ENCODE measurements at places on chromosomes 12 and 14. TPM values are rescaled to one million over a fixed set of nuclear protein-coding genes. Genes with fewer than 3 reads are reported as not detected.

DNA sequence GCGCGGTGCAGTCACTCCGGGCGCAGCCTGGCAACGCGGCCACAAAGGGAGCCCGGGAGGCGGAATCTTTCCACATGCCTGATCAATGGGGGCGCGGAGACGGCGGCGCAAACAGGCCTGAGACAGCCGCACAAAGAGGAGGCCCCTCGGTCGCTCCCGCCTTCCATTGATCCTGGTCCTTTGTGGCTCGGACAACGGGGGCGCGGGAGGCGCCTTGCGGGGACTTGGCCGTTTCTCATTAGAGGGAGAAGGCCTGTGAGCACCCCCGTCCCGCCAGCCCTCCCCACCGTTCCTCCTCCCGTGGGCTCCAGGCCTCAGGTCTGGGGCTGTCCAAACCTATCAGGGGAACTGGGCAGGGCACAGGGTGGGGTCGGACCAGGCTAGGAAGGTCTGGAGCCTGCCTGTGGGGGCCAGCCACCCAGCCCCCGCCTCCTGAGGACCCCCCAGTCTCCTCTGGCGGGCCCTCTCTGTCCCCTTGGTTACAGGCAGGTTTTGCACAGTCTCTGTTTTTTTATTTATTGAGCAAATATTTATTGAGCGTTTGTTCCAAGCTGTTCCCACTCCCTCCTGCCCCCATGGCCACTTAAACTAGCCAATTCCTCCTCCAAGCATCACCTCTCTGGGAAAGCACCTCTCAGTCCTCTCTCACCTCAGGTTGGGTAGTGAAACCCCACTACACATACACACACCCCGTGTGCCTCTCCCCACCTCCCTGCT lies 29.0 kb upstream of the MSI1 start:
- H3K4me3 ChIP-seq: no peak overlapping the region
- no peak for DNase-seq
- H3K4me1 ChIP-seq: peaks cover 5% of the 10 kb centered on the region

DNA sequence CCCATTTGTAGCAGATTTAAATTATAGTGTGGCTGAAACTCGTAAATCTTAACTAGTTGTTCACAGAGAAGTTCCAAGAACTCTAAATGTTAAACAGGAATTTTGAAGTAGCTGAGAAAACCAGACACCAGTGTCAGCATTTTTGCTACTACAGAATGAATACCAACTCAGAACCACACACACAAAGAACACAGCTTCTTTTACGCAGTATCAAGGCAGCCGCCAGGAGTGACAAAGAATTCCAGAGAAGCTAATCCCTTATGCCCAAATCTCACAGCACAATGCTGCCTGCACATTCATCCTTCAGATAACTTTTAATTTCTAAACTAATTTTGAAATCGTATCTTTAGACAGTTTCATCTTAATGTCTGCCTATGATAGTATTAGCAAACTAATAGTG lies 37.4 kb downstream of the SLC6A15 start:
- DNase-seq: no peak
- H3K27ac ChIP-seq: no peak overlapping the region
- peaks cover 4% of the 10 kb centered on the region for H3K27me3 ChIP-seq
- H3K36me3 ChIP-seq: no peaks in the 10 kb centered on the region
- no peak overlapping the region for H3K4me3 ChIP-seq

Gene DTD2
- 25.4 TPM for total RNA-seq

Gene DENR
- 56.3 TPM for total RNA-seq

DNA sequence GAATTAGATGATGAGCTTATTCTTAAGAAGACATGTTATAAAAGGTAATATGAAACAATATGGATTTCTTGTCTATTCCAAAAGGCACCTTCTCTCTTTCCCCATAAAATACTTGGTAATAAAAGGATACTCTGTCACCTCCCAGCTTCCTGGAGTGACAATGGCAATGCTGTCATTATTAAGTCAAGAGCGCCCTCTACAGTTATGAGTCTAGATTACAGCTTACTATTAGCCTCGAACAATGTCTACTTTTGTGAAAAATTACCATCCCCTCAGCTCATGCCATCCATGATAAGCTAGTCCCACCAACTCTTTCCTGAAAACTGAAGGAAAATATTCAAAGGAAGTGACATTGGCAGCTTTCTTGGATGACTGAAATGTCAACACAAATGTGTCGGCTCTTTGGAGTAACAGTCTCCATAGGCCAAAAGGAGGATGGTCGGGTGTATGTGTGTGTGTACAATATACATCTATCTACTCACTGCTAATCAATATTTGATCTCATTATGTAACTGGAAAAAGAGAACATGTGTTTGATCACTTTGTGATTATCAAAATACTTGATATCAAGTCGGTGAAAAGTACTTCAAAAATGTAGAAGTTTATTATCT lies 48.7 kb upstream of the CDKN3 start:
- no peak overlapping the region for H3K4me3 ChIP-seq
- no peak overlapping the region for H3K27ac ChIP-seq
- no peaks in the 10 kb centered on the region for H3K4me1 ChIP-seq
- H3K27me3 ChIP-seq: peaks cover 10% of the 10 kb centered on the region
- no peaks in the 10 kb centered on the region for H3K36me3 ChIP-seq

DNA sequence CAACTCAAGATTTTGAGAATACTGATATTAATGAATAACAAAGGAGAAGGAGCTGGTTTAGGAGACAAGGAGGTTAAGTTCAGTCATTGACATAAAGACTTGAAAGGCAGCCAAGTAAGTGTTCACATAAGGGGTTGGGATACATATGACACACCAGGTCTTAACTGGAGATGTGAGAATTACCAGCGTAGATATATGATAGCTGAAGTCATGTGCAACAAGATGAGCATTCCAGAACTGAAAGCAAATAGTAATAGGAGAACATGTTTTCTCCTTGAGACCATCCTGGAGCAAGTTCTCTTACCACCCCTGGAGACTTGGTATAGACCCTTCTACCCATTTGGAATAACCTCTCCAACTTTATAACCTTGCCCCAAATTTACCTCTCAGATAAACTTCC lies 43.3 kb upstream of the NPFF start:
- peaks cover 3% of the 10 kb centered on the region for H3K36me3 ChIP-seq
- no peak overlapping the region for H3K4me3 ChIP-seq
- DNase-seq: no peak

DNA sequence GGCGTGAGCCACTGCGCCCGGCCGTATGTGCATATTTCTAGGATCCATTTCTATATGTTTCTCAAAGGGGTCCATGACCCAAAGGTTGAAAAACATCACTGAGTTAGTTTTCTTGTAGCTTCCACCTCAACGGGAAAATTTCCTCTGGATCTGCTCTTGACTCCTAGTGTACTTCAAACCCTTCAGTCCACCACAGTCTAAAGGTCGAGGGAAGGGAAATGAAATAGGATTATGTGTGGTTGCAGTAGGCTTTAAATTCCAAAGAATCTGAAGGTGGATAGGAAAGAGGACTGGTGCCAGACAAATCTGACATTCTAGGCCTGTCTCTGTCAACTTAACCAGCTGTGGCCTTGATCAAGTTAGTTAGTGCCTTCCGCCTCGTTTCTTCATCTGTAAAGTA lies 1.7 kb upstream of the SUOX start:
- peaks cover 24% of the 10 kb centered on the region for H3K36me3 ChIP-seq
- H3K27me3 ChIP-seq: peaks cover 11% of the 10 kb centered on the region
- peaks cover 24% of the 10 kb centered on the region for H3K4me1 ChIP-seq
- no peak for DNase-seq
- H3K4me3 ChIP-seq: no peak overlapping the region

DNA sequence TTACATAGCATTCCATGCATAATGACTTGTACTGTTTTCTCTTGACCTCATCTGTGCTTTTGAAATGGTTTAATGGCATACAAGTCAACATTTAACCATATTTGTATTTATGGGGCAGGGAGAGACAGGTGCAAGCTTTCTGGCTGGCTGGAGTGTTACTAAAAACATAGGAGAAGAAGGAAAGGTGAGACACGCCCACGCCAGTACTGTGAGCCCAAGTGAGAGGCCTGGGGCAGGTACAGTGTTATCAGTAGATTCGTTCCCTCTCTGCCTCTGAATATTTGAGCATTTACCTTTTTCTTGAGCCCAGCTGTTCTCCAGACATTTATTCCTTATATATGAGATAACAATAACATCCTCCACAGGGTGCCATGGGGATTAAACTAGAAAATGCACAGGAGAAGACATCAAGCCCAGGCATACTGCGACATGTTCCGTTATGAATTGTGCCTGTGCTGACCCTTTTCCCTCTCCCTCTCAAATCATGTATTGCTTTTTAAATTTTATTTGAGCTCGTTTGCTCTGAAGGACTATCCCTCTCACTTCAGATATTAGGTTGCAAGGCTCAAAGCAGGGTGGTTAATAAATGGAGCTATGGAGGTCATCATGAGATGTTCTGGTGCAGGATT lies 34.6 kb upstream of the TUBA1C start:
- H3K27me3 ChIP-seq: no peaks in the 10 kb centered on the region
- H3K4me1 ChIP-seq: peaks cover 6% of the 10 kb centered on the region

Gene KRT80
- not detected for total RNA-seq

- H3K4me1 ChIP-seq: no peaks in the 10 kb centered on the region
- no peaks in the 10 kb centered on the region for H3K27me3 ChIP-seq
- DNase-seq: no peak
- H3K4me3 ChIP-seq: no peak overlapping the region
- no peak overlapping the region for H3K27ac ChIP-seq
- H3K36me3 ChIP-seq: no peaks in the 10 kb centered on the region
These were observed 54.0 kb downstream of the MIPOL1 start for GRCh38 chr14:37251775-37252174.

GRCh38 chr14:99273766-99274345 lies 1.9 kb upstream of the BCL11B start:
- DNase-seq: peak; percentile 72
- peak overlapping the region; percentile 86 for H3K4me3 ChIP-seq
- H3K4me1 ChIP-seq: peaks cover 33% of the 10 kb centered on the region
